T-helper 2 cell (primary cell): ENCODE measurements at places on chromosomes 1 and 21.

DNA sequence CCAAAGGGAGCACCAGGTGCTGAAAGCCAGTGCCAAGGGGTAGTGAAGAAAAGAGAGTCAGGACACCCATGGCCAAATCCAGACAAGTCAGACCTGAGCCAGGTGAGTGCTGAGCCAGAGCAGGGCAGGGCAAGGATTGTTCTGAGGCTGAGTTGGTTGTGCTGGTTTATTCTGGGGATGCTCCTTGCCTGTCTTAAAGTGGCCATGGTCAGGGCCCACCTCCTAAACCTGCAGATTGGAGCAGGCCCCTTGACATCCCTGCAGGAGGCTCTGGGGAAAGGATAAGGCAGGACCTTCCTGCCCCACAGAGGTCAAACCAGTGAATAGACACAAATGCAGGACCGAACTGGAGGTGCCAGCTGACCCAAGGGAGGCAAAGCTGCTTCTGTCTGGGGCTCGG, 138.4 kb downstream of the HIVEP3 start:
- DNase-seq, result no peak

DNA sequence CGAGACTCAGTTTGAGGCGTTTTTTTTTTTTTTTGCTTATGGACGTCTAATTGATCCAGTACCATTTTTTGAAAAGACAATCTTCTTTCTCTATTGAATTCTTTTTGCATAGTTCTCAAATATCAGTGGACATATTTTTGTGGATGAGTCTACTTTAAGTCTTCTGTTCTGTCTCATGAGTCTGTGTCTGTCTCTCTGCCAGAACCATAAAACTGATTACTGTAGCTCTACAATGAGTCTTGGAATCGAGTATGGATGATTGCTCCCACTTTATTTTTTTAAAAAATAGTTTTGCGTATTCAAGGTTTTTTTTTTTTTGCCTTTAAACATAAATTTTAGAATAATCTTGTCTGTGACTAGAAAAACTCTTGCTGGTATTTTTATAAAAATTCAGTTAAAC, 323.5 kb downstream of the ZNF326 start:
- DNase-seq, result no peak

- DNase-seq, result no peak
Measured at GRCh38 chr21:44592446-44593311, at the start of gene KRTAP10-6. KRTAP10-6 (minus strand) TSS chr21:44592505; CDS start chr21:44592484, 21 bp downstream.

DNA sequence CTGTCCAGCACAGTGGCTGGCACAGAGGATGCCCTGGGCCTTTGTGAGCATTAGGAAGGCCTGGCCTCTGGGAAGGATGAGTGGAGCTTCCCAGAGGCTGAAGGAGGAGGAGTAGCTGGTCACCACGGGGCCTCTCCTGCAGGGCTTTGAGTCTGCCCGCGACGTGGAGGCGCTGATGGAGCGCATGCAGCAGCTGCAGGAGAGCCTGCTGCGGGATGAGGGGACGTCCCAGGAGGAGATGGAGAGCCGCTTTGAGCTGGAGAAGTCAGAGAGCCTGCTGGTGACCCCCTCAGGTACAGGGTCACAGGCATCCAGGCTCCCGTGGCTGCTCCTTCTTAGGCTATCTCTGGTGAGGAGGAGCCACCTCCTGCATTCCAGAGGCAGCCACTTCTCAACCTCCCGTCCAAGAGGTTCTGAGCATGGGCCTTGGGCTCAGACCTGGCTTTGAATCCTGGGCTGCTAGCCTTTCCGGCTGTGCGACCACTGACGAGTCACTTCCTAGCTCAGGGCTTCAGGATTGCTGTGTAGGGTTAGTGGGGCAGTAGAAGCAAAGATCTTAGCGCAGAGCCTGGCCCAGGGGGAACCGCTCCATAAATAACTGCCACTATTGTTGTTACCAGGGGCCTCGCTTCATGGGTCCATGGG, 14.0 kb downstream of the SESN2 start:
- DNase-seq, result no peak
